ENCODE measurements at places on chromosomes 16 and 17.

DNA sequence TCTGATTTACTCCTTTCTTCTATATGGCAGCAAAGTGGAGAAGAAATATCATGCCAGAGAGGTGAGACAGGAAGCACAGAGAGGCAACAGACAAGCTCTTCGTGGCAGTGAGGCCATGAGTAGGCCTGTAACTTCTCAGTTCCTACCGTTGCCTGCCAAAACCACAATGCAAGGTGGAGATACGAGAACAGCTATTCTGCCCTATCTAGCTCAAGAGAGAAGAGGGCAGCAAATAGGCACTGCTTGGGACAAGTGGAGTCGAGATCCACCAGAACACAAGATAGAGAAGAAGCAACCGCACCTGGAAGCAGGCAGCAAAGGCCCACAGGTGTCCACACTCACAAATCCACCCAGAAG, 24.8 kb downstream of the RANBP10 start:
- DNase-seq = no peak

DNA sequence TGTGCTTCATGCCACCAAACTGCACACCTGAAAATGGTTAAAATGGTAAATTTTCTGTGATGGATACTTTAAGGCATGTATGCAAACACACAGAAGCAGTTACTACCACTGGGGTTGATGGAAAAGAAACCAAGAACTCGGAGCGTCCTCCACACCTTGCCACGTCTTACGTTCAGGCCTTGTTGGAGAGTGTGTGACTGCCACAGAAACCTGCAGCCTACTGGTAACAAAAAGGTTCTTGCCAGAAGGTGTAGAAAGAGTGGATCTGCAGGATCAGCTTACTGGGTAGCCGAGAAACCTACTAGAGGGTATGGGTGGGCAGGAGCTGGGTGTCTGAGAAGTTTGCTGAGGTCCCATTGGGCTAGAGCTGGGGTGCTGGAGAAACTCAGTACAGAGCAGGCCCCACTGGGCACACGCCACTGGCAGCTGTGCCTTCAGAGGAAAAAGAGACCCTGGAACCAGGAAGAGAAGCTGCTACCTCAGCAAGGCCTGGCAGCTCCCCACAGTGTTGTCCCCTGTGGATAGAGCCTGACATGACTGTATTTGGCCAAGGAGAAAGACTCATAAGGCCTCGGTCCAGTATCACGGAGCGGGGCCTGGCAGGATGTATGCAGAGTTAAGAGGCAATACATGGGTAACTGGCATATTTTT, 204.6 kb downstream of the SEC14L1 start:
- DNase-seq = no peak

DNA sequence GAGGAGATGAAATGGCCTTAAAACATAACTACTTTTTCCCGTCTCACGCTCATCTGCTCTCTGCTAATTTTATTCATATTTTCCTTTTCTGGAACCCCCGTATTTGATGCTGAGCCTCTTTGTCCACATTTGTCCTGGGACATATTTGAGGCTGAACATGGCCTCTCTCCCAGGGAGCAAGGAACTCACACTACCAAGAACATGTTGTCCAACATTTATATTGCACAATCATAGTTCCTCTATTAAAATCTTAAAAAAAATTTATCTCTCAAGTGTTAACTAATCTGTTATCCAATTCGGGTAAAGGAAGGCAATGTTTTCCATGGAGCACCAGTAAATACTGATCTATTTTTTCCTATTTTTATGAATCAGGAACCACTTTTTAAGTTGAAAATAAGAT, 60.2 kb downstream of the CMC2 start:
- DNase-seq = no peak

DNA sequence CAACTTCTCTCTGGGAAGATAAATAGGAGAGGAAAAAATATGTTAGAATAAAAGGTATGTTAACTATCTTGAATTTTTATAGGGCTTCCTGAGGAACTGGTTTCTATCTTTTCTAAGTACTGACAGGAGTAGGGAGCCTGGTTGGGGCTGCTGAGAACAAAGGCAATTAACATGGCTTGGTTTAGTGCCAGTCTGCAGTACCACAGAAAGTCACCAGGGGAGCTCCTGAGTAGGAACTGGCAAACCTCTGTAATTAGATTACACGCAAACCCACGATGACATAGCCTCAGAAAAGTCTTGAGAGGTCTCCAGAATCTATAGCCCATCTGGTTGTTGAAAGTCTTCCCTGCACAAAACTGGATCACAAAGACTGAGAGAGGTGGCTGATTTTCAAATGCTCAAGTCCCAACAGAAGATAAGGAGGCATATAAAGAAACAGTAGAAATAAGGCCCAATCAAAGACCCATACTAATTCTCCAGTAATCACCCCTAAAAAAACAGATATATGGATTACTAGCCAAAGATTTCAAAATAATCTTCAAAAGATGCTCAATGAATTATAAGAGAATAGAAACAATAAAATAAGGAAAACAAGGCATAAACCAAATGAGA, 11.7 kb upstream of the CNTNAP4 start:
- DNase-seq = no peak

- DNase-seq = no peak
Measured at GRCh38 chr17:34423978-34424813, 61.2 kb upstream of the CCL1 start.

DNA sequence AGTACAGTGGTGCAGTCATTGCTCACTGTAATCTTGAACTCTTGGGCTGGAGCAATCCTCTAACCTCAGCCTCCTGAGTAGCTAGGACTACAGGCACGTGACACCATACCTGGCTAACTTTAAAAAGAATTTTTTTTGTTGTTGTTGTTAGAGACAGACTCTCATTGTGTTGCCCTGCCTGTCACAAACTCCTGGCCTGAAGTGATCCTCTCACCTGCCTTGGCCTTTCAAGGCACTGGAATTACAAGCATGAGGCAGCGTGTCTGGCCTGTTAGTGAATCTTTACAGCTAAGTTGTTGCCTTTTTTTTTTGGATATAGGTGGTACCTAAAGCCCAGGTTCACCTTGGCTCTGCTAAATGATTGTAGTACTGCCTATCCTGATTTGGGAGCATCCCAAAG, 290.6 kb downstream of the BCAS3 start:
- no peak for DNase-seq

DNA sequence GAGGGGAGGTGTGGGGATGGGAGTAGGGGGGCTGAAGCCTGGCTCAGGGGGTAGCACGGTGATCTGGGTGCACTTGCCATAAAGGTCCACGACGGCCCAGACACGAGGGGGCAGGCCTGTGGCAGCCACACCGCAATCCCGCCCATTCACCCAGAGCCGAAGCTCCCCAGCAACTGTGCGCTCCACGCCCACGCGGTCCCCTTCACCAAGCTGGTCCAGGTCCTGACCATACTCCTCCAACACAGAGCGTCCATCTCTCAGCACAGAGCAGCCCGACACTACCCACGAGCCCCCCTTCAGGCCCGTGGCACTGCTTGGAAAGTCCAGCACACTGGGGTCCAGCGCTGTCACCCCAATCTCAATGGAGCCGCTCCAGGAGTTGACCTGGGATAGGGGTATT, 1.6 kb downstream of the NEURL4 start:
- DNase-seq = no peak

DNA sequence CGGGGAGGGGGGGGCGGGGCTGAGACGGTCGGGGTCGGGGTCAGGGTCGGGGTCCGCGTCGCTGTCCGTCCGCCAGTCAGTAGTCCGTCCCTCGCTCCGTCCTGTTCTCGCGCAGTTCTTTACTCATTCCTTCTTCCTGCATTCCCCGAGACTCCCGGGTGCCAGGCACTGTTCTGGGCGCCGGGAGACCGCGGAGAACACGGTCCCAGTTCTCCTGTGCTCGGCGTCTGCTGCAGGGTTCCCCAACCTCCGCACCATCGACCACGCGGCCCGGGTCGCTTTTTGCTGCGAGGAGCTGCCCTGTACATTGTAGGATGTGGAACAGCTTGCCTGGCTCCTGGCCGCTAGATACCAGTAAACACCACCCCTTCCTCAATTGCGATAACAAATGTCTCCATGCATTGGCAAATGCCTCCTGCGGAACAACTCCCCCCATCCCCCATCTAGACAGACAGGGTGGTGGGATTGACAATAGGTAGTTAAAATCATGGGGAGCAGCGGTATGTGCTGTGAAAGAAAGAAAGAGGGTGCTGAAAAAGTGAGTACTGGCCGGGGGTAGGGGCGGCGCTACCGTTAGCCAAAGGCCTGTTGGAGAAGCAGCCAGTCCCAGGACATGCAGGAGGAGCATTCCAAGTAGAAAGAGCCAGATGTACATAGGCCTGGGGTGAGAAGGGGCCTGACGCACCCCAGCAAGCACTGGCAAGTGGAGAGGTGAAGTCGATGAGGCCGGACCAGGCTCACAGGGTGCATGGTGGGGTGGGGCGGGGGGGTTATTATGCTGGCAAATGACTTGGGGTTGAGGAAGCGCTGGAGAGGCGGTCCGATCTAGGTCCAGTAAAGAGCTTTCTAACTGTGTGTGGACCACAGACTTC, 631 bp downstream of the TRAF7 start:
- no peak for DNase-seq

GRCh38 chr16:88435437-88436355, 17.4 kb upstream of the ZFPM1 start:
- DNase-seq = no peak

DNA sequence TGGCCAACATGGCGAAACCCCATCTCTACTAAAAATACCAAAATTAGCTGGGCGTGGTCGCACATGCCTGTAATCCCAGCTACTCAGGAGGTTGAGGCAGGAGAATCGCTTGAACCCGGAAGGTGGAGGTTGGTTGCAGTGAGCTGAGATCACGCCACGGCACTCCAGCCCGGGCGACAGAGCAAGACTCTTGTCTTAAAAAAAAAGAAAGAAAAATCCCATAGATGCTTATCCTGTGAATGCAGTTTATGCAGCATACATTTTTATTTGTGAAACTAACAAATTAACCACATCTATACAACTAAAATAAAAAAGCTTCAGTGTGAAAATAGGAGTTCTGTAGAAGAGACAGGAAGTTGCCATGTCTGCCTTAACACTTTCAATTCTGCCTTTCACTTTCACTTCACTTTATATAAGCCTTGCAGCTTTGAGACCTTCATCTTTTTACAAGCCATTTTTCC, 7.1 kb downstream of the IGSF6 start:
- no peak for DNase-seq

DNA sequence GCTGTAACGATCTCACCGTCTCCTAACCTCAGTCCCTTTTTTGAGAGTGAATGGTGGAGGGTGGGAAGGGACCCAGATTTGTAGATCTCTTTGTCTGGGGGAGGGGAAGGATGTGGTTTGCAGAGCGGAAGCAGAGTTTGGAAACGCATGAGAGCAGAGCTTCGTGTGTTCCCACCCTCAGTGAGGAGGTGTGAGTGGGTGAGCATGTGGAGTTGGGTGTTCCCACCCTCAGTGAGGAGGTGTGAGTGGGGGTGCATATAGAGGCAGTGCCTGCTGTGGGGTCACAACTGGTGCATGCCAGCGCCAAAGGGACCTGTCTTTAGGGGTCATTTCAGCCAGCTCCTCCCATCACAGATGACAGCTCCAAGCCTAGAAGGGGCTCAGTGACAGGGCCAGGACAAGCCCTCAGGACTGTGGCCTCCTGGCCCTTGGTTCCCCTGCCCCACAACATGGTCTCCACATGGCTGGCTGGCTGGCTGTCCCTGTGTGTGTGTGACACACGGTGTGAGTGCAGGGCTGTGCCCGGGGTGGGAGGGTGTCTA, 1.8 kb upstream of the CISD3 start:
- peak; percentile 64 for DNase-seq

DNA sequence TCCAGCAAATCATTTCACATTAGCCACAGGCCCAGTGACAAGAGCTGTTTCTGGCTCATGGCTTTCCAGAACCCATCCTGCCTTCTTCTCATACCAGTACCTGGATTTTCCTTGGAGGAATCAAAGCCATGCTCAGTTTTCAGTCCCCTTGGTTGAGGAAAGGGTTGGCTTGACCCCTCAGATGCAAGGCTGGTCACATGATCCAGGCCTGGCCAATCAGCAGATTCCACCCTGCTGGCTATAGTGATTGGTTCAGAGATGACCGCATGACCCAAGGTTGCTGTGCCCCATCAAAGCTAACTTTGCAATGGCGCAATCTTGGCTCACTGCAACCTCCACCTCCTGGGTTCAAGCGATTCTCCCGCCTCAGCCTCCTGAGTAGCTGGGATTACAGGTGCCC, 45.0 kb downstream of the MMP15 start:
- DNase-seq = no peak

GRCh38 chr17:36185416-36185815, 9.0 kb upstream of the TBC1D3B start:
- no peak for DNase-seq

DNA sequence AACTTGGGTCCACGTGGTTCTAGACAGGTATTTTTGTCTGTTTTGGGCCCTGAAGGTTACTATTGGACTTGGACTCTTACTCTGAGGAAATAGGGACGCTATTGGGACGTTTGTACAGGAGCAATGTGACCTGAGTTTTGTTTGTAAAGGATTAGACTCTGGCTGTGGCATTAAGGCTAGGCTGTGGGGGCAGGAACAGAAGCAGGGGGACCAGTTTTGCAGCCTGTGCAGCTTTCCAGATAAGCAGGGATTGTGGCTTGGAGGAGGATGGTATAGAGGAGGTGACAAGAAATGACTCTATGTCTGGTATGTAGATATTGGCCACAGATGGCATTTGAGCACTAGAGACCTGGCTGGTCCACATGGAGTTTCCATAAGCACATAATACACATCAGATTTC, 12.8 kb downstream of the NOD2 start:
- DNase-seq = no peak

- no peak for DNase-seq
Measured at GRCh38 chr17:78826421-78826820, 14.2 kb downstream of the USP36 start.

DNA sequence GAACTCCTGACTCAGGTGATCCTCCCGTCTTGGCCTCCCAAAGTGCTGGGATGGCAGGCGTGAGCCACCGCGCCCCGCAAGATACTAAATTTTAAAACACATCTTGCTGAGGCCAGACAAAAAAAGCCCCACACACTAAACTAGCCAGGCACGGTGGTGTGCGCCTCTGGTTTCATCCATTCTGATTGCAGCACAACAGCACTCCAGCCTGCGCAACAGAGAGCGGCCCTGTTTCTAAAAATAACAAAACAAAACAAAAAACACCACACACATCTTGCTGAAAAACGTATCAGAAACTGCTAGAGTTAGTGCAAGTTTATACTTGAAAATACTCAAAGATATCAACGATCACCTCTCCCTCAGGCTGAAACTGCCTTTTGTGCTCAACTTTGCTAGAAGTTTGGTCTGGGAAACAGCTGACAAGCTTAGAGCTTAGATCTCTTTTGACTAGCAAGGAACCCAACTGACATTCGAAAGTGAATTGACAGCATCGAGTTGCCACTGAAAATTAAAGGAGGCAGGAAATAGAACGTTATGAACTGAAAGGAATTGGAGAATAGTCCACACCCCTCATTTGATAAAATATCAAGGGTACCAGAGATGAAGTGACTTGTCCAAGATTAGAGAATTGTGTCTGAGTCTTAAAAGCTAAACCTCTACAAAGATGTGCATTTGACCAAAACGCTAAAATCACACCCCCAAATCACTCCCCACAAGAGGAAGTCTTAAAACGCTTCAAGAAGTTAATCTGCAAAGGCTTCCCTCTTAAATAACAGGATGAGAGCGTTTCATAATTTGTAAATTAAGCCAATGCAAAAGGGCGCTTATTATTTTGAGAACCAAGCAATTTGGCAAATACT, 908 bp downstream of the COG4 start:
- DNase-seq = no peak

Measured in T follicular helper cell (primary cell).